CD4-positive, alpha-beta T cell treated with Interleukin-12 subunit alpha and Interleukin-12 subunit beta, for 1 hour (primary cell): ENCODE measurements at places on chromosomes 2 and 18.

DNA sequence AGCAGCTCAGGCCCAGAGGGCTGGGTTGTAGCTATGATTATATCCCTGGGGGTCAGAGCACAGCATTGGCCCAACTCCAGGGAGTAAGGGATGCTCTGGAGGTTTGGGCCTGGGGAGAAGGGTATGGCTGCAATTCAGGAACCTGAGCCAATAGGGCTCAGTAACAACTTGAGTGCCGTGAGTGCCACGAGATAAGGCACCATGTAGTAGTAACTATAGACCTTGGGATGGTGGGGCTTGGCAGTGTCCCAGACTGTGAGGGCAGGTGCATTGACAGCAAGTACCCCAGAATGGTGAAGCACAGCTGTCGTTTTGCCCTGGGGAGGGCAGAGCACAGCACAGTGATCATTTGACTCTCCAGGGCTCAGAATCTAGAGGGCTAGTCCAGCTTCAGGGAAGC is 45.1 kb upstream of the ZNF396 start:
- no peak for DNase-seq

GRCh38 chr18:23283916-23284430 is 148.7 kb downstream of the CABLES1 start:
- DNase-seq, result no peak

GRCh38 chr2:189657867-189658266 is 3.4 kb upstream of the ASNSD1 start:
- peak; percentile 63 for DNase-seq

DNA sequence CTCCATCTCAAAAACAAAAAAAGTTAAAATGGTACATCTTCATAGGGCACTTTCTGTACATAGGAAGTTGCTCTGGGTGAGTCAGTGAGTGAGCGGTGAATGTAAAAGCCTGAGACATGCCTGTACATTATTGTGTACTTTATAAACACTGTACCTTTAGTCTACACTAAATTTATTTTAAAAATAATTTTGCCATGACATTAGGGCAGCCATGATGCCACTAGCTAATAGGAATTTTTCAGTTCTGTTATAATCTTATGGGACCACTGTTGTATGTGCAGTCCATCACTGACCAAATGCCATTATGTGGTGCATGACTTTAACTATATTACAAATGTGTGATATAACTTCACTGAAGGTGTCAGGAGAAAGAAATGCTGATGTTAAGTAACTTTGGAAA is 11.0 kb upstream of the TXNDC2 start:
- no peak for DNase-seq

- DNase-seq, result no peak
These were observed 12.0 kb upstream of the GALNT14 start for GRCh38 chr2:31150120-31150670.

DNA sequence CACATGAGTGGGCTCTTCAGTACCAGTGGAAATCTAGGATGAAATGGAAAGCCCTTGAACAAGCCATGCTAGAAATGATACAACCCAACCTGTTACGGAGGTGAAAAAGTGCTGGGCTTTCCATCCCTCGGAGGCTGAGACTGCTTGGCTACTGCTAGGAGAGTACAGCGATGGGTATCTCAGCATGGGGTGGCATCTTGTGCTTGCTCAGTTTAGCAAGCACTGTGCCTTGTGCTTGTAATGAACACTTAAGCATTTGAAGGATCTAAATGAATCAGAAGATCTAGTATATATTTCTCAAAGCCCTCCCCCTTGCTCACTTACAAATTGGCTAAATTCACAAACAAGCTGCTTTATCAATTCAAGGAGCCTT is 44.3 kb upstream of the EHBP1 start:
- DNase-seq, result no peak

GRCh38 chr2:217585362-217585761 is 417.4 kb downstream of the TNS1 start:
- no peak for DNase-seq

DNA sequence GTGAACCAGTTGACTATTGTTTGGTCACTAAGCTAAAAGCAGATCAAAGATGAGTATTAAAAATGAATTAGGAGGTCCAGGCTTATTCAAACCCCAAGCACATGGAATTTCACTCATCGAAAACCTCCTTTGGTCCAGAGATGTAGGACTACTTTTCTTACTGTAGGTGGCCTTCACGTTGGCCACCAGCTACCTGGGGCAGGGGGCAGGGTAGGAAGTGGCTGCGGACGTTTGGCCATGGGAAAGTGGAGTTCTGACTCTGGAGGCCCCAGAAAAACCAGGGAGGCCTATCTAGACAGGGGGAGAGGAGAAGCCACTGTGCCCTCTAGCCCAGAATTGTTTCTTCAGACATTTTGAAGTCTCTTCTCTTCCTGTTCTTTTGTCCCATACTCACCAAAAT is 31.8 kb upstream of the CABLES1 start:
- DNase-seq, result no peak

DNA sequence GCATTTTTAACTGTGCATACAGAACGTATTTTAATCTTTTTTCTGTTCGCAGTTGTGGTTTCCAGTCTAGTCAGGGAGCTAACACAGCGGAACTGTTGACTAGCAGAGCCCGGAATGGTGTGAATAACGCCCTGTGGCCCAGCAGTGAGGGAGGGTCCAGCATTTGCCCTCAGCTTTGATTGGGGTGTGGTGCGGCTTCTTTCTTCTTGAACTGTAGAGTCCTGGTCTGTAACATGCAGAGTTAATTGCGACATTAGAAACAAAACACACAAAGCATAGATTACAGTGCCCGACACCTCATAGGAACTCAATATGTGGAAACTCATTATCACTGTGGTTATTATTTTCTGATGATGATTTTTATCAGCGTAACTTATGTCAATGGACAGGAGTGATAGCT is 253.6 kb downstream of the SOX11 start:
- DNase-seq, result no peak

- no peak for DNase-seq
These were observed 85.4 kb upstream of the HS6ST1 start for GRCh38 chr2:128403814-128404708.

DNA sequence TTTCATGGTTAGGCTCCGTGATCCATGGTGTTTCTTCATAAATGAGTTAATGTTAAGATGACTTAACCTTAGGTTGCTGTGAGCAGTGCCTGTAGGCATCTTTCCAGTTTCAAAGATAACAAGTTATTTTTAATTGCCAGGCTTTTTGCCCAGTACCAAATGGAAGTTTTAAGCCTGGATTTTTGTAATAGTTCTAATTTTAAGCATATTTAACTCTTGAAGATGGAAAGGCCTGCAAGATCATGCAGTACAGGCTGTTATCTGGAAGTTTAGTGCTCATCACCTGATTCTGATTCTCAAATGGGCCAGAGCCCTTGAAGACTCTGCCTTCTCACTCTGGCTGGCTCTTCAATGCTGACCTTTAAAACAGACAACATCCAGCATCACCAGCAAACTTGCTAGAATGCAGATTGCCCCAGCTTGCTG is 141.3 kb downstream of the NCK2 start:
- DNase-seq, result no peak

GRCh38 chr2:39858677-39859076 is 79.6 kb upstream of the THUMPD2 start:
- DNase-seq, result no peak

DNA sequence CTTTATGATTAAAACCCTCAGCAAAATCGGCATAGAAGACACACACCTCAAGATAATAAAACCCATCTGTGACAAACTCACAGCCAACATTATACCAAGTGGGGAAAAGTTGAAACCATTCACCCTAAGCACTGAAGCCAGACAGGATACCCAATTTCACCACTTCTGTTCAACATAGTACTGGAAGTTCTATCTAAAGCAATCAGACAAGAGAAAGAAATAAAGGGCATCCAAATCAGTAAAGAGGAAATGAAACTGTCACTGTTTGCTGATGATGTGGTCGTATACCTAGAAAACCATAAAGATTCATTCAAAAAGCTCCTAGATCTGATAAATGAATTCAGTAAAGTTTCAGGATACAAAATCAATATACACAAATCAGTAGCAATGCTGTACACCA is 16.4 kb upstream of the RPRD1A start:
- no peak for DNase-seq

DNA sequence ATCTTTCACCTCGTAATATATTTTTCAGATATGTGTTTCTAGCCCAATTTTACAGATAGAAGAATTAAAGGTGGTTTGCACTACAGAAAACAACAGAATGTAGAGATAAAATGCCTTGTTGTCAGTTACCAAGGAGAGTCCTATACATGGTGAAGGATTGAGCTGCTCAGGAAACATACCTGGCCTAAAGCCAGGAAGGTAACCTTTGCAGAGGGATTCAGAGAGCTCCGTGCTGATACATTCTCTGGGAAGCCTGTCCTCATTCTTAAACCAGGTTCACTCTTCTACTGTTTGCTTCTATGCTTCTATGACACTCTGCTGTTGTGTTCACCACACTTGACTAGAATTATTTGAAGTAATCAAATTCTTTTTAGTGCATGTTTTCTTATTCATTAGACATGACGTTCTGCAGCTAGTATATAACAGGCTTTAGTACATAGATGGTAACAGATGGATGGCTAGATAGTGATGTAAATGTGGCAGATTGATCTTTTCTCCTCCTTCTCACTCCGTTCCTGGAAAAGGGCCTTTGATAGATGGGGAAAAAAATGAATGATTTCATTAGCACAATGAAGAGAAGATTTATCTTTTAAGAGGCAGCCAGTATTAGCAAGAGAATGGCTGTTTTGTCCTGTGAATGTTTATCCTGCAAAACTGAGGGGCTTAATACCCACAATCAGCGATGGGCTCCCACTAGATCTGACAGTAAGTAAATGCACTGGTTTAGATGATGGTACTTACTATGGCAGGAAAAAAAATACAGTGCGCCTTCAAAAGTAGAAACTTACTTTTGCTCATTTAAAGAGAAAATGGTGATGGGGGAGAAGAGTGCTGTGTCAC is 589.6 kb upstream of the FAM98A start:
- DNase-seq, result no peak

DNA sequence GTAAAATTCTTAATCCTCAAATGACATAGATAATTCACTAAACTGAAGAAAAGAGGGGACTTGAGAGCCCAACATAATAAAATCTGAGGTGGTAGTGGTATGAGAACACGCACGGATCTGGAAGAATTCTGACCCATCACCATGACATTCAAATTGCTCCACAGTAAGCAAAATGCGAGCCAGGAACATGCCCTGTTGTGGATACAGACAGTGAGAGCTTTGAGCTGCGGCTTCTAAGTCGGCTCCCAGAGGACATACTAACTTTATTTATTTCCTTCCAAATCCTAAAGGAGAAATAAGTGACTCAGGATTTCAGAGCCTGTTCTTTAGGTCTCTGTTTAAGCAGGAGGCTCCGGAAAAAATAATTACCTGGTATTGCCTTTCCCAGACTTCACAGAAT is 143.4 kb upstream of the SMAD7 start:
- no peak for DNase-seq

DNA sequence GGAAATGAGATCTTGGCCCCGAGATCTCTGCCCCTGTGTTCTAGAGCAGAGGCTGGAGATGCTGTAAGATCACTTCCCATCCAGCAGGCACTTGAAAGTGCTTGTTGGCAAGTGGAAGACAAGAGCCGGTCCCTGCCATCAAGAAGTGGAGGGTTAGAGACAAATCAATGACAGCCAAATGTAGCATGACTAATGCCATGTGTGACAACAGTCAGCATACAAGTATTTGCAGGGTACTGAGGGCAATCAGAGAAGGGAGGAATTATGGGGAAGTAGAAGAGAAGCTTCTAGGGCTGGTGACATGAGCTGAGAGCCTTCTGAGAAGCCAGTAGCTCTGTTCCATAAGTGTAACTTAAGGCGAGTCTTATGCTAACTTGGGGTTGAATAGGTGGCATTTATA is 58.6 kb downstream of the TMEM17 start:
- DNase-seq, result no peak

- no peak for DNase-seq
These were observed 277.5 kb downstream of the NR4A2 start for GRCh38 chr2:156054983-156055382.

DNA sequence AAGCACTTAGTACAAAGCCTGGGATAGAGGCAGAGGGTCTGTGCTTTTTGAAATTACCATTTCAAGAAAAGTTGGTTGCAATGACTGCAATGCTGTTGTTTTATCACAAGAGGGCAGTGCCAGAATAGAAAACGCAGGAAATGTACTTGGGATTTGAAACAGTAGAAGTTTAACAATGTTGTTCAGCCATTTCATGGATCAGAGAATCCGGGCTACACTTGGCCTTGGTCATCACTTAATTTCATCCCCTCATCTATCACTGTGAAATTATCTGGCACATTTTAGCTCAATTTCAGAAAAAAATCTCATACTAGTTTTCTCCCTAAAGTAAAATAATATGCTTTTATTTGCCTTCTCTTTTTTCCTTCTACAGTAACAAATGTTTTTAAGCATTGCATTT is 70.8 kb downstream of the RAPGEF4 start:
- peak; percentile 19 for DNase-seq

DNA sequence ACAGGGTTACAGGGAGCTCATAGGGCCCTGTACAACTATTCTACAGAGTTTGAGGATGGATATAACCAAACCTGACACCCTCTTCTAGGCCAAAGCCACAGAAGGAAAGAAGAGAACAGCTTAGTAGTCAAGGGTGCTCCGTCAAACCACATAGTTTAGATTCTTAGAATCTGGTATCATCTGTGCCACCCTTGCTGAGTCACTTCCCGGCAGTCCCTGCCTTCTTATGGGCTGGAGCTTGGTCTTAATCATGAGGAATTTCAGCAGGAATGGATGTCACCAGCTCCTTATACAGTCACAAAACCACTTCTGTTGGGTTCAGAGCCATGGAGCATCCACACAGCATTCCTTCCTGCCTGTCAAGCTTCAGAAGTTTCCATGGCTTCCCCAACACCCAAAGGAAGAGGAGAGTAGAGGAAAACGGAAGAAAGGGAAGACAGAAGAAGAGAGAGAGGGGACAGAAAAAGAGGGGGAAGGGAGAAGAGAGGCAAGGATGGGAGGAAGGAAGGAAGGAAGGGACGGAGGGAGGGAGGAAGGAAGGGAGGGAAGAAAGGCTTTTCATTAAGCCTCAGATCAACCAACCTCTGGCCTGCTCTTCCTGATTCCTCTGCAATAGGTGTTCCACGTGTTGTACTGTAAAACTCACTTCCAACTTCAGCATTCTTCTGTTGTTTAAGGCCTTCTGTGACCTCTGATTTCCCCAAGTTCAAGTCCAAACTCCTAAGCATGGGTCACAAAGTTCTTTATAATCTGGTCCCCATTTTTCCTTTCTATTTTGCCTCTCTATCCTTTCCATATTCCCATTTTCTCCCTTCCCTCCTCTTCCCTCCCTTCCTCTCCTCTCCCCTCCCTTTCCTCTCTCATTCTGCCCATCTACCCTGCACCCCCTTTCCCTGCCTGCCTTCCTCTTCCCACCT is 246.1 kb upstream of the TNP1 start:
- DNase-seq, result no peak

- DNase-seq, result no peak
These were observed 91.9 kb upstream of the KCNE4 start for GRCh38 chr2:222960126-222960525.

- no peak for DNase-seq
These were observed 68.7 kb upstream of the WIPF1 start for GRCh38 chr2:174666312-174666711.

DNA sequence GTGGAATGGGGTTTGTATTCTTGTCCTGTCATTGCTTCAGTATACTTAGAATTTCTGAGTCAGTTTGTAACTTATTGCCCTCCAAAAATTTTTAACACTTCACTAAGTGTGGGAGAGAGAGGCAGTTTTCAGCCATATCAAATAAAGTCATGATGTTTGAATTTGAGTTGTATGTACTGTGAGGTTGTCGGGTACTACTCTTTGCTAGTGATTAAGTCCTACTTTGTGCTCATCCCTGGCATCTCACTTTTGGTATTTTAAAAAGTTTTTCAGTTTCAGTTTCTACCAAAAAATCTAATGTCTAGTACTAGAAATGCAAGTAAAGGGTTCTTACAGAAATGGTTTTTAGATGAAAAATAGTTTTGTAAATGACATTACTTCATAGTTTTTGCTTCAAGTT is 40.7 kb downstream of the EIF5B start:
- no peak for DNase-seq
